Right ventricle myocardium inferior (tissue), 1 donor: ENCODE measurements at places on chromosomes 1 and 21. TPM values are rescaled to one million over a fixed set of nuclear protein-coding genes. Genes with fewer than 3 reads are reported as not detected.

DNA sequence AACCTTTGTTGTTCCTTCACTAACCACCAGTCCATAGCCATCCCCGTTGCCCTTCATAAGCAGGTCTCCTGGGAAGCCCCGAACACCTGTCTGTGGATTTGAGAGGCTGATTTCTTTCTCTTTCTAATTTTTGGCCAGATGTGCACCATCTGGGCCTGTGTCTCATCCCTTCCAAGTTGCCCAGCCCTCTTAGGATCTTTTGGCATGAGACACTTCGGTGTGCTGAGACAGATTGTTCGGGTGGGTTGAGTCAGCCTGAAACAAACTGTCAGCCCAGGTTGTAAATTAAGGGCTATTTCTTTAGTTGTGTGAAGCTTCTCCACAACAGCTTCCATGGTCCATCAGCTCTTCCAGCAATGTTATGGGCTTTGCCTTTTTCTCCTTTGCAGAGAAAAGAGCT lies 1.4 kb upstream of the DNAJC11 start:
- DNase-seq: no peak

GRCh38 chr21:36079010-36079649 lies 9.3 kb downstream of the CBR1 start:
- peak; percentile 75 for DNase-seq

GRCh38 chr21:37118187-37118826 lies 45.3 kb downstream of the TTC3 start:
- no peak for DNase-seq

GRCh38 chr1:199302554-199302953 lies 663.7 kb downstream of the PTPRC start:
- DNase-seq: no peak

DNA sequence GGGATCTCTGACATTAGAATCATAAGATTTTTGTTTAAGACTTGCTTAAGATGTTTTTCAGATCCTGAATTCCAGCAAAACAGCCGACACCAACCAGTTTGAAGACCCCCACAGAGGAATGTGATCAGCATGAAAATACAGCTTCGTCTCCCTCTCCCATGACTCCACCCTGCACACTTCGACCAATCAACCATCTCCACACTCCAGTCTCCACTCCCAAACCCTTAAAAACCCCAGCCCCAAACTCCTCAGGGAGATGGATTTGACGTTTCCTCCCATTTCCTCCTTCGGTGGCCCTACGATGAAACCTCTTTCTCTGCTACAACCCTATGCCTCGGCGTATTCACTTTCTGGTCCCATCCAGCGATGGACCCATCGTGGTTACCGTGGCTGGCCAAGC lies 30.1 kb upstream of the KIF26B start:
- DNase-seq: no peak

Gene SLC30A2
- total RNA-seq: 4.0 TPM

Gene CCDC185
- total RNA-seq: not detected

Gene FAM151A
- 1.5 TPM for total RNA-seq

Gene PRR9
- total RNA-seq: not detected

Gene ASPM
- 0.35 TPM for total RNA-seq

Gene F5
- 16.6 TPM for total RNA-seq

Gene LYPD8
- not detected for total RNA-seq
